ENCODE measurements at places on chromosomes 4 and X. TPM values are rescaled to one million over a fixed set of nuclear protein-coding genes. Genes with fewer than 3 reads are reported as not detected.

ADH1C gene
- total RNA-seq = not detected

TKTL2 gene
- not detected for total RNA-seq

C4orf51 gene
- not detected for total RNA-seq

CORIN gene
- total RNA-seq = 0.85 TPM

GPC4 gene
- total RNA-seq = 0.85 TPM

GAGE2A gene
- not detected for total RNA-seq

ATP8A1 gene
- 0.19 TPM for total RNA-seq
